ENCODE measurements at places on chromosomes 7 and 10. TPM values are rescaled to one million over a fixed set of nuclear protein-coding genes. Genes with fewer than 3 reads are reported as not detected.
A peak's percentile ranks its signal among the peaks of the same experiment; 100 is the strongest.

Gene INMT
- not detected for total RNA-seq

GRCh38 chr10:116270126-116270770 lies 2.8 kb downstream of the GFRA1 start:
- no peaks in the 10 kb centered on the region for H3K36me3 ChIP-seq
- DNase-seq, result no peak
- no peak overlapping the region for H3K4me3 ChIP-seq
- H3K4me1 ChIP-seq, result peaks cover 3% of the 10 kb centered on the region
- H3K27ac ChIP-seq, result no peak overlapping the region

Gene OR2A12
- not detected for total RNA-seq

- H3K36me3 ChIP-seq, result peaks cover 13% of the 10 kb centered on the region
- peaks cover 56% of the 10 kb centered on the region for H3K4me1 ChIP-seq
- no peaks in the 10 kb centered on the region for H3K27me3 ChIP-seq
- no peak for DNase-seq
- H3K27ac ChIP-seq, result no peak overlapping the region
- peak overlapping the region; percentile 11 for H3K4me3 ChIP-seq
Measured at GRCh38 chr7:3068530-3068929, 24.9 kb upstream of the CARD11 start.

- H3K4me3 ChIP-seq, result no peak overlapping the region
- no peak for DNase-seq
- H3K4me1 ChIP-seq, result peaks cover 6% of the 10 kb centered on the region
- no peaks in the 10 kb centered on the region for H3K36me3 ChIP-seq
- peaks cover 18% of the 10 kb centered on the region for H3K27me3 ChIP-seq
Measured at GRCh38 chr10:132020456-132020855, 38.7 kb upstream of the BNIP3 start.

DNA sequence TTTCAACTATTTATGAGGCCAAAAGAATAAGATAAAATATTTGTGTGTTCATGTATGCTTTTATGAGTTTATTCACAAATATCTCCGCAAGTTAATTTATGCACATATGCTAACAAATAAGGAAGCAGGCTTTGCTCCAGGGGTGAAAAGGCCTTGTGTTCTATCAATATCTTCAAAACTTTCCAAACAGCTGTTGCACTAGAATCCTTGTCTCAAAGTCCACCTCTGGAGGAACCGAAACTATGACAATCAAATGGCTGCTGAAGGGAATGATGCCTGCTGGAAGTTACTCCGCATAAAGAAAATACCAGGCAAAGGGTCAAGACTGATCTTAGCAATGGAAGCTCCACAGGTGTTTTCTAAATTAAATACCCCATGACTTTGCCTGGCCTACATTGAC lies 145.0 kb upstream of the GHITM start:
- no peak for DNase-seq
- H3K4me3 ChIP-seq, result no peak overlapping the region
- H3K27ac ChIP-seq, result no peak overlapping the region

DNA sequence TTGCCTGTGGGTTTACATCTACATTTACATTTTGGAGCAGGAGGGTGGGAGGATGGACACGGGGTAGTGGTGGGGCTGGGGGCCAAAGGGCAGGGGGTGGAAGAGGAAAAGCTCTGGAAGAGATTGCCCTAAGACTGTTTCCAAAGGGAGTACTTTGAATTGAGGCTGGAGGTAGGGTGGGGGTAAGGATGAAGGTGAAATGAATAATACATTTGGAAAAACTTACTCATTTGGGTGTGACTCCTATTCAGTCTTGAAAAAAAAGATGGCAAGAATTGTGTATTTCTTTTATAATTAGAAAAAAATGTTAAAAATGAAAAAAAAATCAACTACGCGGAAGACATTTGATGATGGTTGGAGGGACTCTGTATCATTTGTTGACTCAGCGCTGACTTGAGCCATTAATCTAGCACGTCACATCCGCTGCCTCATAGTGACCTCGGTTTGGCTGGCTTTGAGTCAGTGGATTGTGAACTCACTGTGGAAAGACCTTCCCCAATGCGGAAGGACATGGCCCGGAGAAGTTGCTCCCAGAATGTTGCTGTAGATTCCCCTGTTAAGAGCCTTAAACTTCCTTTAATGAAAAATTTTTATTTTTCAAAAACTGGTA lies 2.8 kb downstream of the FAM180A start:
- H3K27ac ChIP-seq, result no peak overlapping the region
- H3K27me3 ChIP-seq, result no peaks in the 10 kb centered on the region
- no peak for DNase-seq
- no peaks in the 10 kb centered on the region for H3K4me1 ChIP-seq
- H3K4me3 ChIP-seq, result no peak overlapping the region

Gene HOXA7
- total RNA-seq, result not detected

DNA sequence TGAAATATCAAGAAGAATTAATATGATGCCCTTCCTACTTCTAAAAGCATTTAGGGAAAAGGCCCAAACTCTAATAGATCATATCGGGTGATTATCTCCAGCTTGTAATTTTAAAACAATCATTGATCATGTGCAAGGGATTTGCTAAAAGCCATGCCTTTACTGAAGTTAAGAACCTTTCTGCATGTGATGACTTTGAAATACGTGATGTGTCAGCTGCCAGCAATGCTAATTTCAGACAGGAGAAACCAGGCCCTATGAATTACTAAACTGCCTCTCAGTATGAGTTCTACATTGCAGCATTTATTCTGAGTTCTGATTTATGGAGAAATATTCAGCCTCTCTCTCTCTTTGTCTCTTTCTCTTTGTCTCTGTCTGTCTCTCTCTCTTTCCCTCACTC lies 203.6 kb upstream of the AKR1E2 start:
- H3K4me3 ChIP-seq, result no peak overlapping the region
- DNase-seq, result no peak
- peaks cover 31% of the 10 kb centered on the region for H3K27me3 ChIP-seq
- H3K27ac ChIP-seq, result no peak overlapping the region
- H3K4me1 ChIP-seq, result no peaks in the 10 kb centered on the region

DNA sequence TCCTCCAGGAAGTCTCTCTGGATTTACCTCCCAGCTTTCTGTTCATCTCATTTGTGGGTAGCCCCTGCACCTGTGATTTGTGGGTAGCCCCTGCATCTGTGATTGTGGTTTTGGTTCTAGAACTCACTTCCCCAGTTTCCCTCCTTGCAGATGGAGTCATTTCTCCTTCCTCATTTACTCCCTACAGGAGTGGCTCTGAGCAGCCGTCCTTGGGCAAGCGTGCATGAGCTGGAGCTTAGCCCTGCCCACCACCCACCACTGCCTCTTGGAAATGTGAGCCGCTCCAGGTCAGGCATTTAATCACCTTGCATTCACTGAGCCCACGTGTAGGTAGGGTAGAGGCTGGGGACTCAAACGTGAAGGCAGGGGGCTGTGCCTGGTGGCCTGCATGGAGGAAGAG lies 8.2 kb downstream of the COL26A1 start:
- no peak overlapping the region for H3K27ac ChIP-seq
- no peaks in the 10 kb centered on the region for H3K36me3 ChIP-seq
- DNase-seq, result no peak
- no peak overlapping the region for H3K4me3 ChIP-seq
- peaks cover 5% of the 10 kb centered on the region for H3K4me1 ChIP-seq
- H3K27me3 ChIP-seq, result peaks cover 29% of the 10 kb centered on the region

GRCh38 chr10:99431190-99431760 lies 851 bp upstream of the GOT1 start:
- H3K27me3 ChIP-seq, result no peaks in the 10 kb centered on the region
- peak; percentile 71 for DNase-seq
- peaks cover 32% of the 10 kb centered on the region for H3K4me1 ChIP-seq
- peak overlapping the region; percentile 98 for H3K27ac ChIP-seq
- H3K4me3 ChIP-seq, result peak overlapping the region; percentile 99

DNA sequence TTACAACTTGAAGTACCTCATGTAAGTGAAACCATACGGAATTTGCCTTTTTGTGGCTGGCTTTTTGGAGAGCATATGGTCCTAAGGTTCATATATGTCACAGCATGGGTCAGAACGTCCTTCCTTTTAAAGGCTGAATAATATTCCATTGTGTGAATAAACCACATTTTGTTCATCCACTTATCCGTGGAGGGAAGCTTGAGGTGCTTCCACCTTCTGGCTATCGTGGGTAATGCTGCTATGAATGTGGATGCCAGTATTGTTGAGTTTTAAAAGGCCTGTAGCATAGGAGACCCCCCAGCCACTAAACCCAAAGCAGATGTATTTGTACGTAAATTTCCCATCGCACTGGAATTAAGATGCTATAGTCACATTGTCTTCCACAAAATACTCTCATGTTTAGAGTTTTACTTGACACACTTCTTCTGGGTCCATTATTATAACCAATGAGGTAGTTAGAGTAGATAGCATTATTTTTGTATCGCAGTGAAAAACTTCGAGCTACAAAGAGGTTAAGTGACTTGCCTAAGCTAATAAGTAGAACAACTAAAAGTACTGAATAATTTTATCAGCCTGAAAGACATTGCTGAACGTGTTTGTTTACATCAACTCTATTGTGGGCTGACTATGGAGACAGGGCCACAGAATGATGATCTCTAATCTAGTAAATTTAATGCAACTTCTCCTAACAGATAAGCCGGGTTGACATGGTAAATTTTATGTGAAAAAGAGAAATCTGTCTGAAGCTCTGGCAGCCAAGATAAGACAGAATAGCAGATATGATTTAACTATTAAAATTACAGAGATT lies 183.0 kb upstream of the CTBP2 start:
- no peaks in the 10 kb centered on the region for H3K27me3 ChIP-seq
- DNase-seq, result no peak
- no peaks in the 10 kb centered on the region for H3K36me3 ChIP-seq
- H3K4me3 ChIP-seq, result no peak overlapping the region
- no peaks in the 10 kb centered on the region for H3K4me1 ChIP-seq
- H3K27ac ChIP-seq, result no peak overlapping the region

Gene LLCFC1
- not detected for total RNA-seq

DNA sequence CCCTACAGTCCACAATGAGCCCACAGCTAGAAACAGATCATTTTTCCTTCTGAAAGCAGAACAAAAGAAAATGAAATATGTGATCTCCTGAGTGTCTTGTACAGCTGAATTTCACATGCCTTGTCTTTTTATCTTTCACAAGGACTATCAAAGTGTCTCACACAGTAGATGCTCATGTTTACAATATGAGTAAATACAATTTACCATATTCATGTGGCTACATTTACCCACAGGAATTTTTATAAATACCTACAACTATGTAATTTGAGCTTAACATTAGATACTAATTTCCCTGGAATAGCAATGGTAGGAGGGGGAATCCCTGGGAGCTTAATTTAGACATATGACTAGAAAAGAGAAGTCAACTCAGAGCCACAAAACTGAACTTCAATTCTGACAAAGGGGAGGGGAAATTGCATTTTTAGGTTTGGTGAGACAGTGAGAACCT lies 186.2 kb downstream of the MACC1 start:
- no peak overlapping the region for H3K27ac ChIP-seq
- H3K36me3 ChIP-seq, result no peaks in the 10 kb centered on the region
- H3K4me3 ChIP-seq, result no peak overlapping the region
- H3K4me1 ChIP-seq, result no peaks in the 10 kb centered on the region

GRCh38 chr10:3886191-3886590 lies 101.2 kb upstream of the KLF6 start:
- H3K4me1 ChIP-seq, result peaks cover 26% of the 10 kb centered on the region
- H3K4me3 ChIP-seq, result no peak overlapping the region
- DNase-seq, result no peak
- H3K27ac ChIP-seq, result no peak overlapping the region
- H3K36me3 ChIP-seq, result no peaks in the 10 kb centered on the region

DNA sequence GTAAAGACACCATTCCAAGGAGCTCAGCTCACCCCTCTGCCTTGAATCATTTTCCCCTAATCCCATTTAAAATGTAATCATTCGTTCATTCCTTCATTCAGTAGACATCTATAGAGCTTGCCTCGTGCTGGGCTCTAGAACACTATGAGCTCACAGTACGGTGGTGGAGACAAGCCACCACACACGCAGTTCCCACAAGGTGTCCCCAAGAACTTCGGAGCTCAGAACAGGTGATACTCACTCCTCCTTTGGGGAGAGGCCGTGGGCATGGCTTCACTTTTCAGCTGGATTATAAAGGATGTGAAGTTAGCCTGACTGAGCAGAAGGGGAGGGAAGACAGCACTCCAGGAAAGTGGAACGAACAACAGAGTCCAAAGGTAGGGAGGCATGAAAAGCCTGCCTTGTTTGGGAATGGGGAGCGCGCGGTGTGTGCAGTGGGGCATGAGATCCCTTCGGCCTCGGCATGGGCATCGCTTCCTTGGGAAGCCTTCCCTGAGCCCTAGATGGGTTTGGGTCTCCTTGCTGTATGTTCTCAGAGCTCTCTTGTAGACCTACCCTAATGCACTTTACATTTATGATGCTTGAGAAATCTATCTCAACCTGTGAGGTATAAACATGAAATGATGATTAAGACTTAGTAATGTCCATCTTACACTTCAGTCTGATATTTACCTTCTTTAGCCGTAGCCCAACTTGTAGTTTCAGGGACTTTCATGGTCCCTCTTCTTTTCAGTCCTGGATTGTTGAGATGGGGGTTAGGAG lies 809 bp upstream of the OGA start:
- peaks cover 42% of the 10 kb centered on the region for H3K4me1 ChIP-seq
- peak overlapping the region; percentile 89 for H3K4me3 ChIP-seq
- DNase-seq, result no peak
- H3K36me3 ChIP-seq, result peaks cover 23% of the 10 kb centered on the region
- peak overlapping the region; percentile 95 for H3K27ac ChIP-seq

- peak overlapping the region; percentile 83 for H3K27ac ChIP-seq
- peak overlapping the region; percentile 85 for H3K4me3 ChIP-seq
- peaks cover 51% of the 10 kb centered on the region for H3K36me3 ChIP-seq
- no peak for DNase-seq
Measured at GRCh38 chr10:43607199-43607573, 948 bp downstream of the ZNF485 start.

GRCh38 chr10:78215645-78216044 lies 182.0 kb downstream of the RPS24 start:
- H3K36me3 ChIP-seq, result no peaks in the 10 kb centered on the region
- no peak overlapping the region for H3K4me3 ChIP-seq
- no peaks in the 10 kb centered on the region for H3K4me1 ChIP-seq
- no peak overlapping the region for H3K27ac ChIP-seq
- H3K27me3 ChIP-seq, result peaks cover 24% of the 10 kb centered on the region

Gene PON1
- not detected for total RNA-seq

DNA sequence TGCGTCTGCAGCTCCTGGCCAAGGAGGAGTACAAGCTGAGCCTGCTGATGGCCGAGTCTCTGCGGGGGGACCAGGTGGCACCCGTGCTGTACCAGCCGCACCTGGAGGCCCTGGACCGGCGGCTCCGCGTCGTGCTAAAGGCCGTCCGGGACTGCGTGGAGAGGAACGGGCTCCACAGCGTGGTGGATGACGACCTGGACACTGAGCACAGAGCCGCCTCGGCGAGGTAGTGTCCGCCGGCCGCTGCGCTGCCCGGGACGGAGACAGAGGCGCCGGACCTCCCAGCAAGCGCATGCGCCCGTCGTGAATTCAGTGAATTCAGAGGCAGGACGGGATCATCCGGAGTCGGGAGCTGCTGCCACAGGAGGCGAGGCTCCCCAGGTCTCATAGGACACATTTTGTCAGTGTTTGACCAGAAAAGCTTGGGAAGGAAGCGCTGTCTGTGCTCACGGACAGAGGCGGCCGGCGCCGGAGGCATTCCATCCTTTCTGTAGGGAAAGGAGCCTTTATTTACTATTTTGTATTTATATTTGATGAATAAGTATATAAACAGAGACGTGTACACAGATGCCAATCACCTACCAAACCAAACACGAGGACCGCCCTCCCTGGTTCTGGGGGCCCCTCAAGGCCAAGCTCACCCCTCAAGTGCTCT lies 30.1 kb upstream of the FOXL3 start:
- H3K27ac ChIP-seq, result no peak overlapping the region
- H3K36me3 ChIP-seq, result no peaks in the 10 kb centered on the region
- H3K4me3 ChIP-seq, result no peak overlapping the region
- DNase-seq, result no peak

Gene RELN
- total RNA-seq, result not detected

Gene PLXNA4
- total RNA-seq, result 0.70 TPM
